ENCODE measurements at places on chromosomes 7 and 10. TPM values are rescaled to one million over a fixed set of nuclear protein-coding genes. Genes with fewer than 3 reads are reported as not detected.

The SCART1 gene
- 1.0 TPM for total RNA-seq

The LIPN gene
- total RNA-seq: not detected

DNA sequence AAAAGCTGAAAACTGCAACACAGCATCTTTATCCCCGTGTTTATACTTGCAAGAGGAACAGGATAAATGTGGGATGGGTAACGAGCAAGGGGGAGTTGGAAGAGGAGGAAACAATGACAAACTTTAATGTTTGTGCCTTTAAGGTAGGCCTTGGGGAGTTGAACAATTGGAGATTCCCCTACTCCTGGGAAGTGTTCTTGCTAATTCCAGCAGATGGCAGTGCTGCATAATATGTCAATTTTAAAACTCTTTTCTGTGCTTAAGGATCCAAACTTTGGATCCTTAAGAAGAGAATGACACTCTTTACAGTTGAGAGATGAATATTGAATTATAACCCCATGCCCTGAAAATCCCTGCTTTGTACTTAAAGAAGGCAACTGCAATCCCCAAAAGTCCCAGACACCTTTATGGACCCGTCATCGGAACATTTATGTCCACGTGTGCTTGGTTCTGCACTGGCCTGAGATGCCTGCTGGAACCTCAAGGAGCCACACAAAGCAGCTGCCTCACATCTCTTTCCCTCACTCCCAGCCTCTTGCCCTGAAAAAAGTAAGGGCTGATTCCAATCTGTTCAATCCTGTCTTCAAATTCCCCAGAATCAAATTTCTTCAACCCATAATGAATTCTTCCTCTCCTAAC, 12.0 kb downstream of the IFIT5 start:
- DNase-seq: no peak

DNA sequence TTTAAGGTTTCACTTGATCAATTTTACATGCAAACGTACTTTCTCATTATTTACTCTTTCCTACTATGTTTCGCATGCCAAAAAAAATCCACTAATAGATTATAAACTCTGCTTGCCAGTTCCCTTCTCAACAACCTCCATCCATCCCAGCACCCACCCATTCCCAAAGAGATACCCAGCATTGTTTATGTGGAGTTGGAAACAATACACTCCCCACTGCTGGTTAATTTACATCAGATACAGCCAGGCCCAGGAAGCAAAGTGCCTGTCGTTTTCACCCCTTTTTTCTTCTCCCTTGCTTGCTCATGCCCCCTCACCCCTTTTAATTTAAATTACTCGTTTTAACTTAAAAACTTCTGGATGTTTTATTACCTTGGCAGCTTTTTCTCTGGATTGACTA, 59.9 kb downstream of the HIBADH start:
- no peak for DNase-seq

DNA sequence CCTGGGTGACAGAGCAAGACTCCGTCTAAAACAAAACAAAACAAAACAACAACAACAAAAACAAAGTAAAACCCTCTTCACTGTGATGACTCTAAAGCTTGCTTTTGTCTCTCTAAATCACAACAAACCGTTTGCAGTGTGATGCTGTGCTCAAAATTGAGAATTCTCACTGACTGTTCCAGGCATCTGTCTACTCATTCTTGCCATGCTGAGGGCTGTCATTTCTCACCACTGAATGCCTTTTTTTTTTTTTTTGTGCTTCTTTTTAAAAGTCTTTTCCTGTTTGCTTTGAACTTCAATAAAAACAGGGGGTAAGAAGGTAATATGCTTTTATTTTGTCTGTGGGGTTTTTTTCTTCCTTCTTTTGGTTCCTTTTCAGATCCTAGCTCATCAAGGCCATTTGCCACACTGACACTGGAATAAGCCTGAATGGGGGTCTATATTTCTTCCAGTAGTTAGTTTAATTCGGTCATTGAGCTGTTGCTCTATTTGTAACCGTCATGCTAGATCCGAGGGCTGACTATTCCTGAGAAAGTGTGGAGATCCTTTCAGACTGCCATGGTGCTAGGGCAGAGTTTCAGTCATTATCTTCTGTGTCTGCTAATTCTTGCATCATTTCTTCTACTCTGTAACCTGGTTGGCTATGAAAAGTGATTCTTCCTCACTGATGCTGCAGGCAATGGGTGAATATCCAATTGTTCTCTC, 10.6 kb downstream of the FAS start:
- DNase-seq: no peak

GRCh38 chr7:121395494-121395960, 581 bp downstream of the FAM3C start:
- DNase-seq: no peak

Measured in cardiac septum (tissue), 1 donor.